ENCODE measurements at places on chromosomes 13 and 19.

DNA sequence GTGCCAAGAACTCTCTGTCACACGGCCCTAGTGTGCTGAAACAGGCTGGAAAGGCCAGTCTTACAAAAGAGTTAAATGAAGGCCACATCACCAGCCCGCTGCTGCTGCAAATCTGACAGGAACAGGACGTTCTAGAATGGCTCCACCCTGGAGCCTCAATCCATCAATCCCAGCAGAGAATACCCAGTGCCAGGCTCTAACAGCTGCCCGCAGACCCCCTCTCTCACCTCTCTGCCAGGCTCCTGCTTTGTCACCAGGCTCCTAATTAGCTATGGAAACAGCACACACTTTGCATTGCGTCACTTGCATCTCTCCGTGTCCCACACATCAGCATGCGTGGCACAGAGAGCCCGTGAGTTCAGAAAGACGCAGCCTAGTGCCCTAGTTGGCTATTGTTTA is 314.1 kb downstream of the FOXO1 start:
- no peaks in the 10 kb centered on the region for H3K36me3 ChIP-seq
- H3K27ac ChIP-seq, result no peak overlapping the region
- H3K4me3 ChIP-seq, result no peak overlapping the region
- H3K27me3 ChIP-seq, result no peaks in the 10 kb centered on the region
- no peaks in the 10 kb centered on the region for H3K4me1 ChIP-seq

- no peak overlapping the region for H3K4me3 ChIP-seq
- H3K36me3 ChIP-seq, result peaks cover 3% of the 10 kb centered on the region
- no peaks in the 10 kb centered on the region for H3K4me1 ChIP-seq
- no peak overlapping the region for H3K27ac ChIP-seq
- H3K27me3 ChIP-seq, result no peaks in the 10 kb centered on the region
- DNase-seq, result no peak
Measured at GRCh38 chr13:75723901-75724300, 87.8 kb downstream of the LMO7 start.

- H3K4me1 ChIP-seq, result no peaks in the 10 kb centered on the region
- H3K4me3 ChIP-seq, result no peak overlapping the region
- no peaks in the 10 kb centered on the region for H3K27me3 ChIP-seq
- H3K27ac ChIP-seq, result no peak overlapping the region
- peaks cover 67% of the 10 kb centered on the region for H3K36me3 ChIP-seq
Measured at GRCh38 chr13:113639616-113640262, 18.3 kb downstream of the ATP4B start.

GRCh38 chr13:60343978-60344377 is 53.0 kb upstream of the TDRD3 start:
- peaks cover 14% of the 10 kb centered on the region for H3K27me3 ChIP-seq
- no peaks in the 10 kb centered on the region for H3K36me3 ChIP-seq
- H3K27ac ChIP-seq, result no peak overlapping the region
- DNase-seq, result no peak
- peaks cover 3% of the 10 kb centered on the region for H3K4me1 ChIP-seq

DNA sequence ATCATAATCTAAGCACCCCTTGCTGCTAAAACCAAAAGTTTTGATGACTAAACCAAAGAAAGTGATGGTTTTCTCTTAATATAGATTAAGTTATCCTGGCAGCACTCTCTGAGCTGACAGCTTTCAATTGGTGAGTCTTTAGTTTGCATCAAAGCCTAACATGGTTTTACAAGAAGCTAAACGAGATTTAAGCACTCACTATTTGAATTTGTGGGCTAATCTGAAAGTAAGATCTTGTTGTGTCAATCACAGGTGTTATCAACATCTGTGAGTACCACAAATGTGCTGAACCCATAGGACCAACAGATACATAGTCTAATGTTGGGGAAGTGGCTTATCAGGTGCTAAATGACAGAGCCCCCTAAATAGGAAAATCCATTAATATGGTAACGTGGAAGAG is 223.9 kb downstream of the LHFPL6 start:
- H3K36me3 ChIP-seq, result no peaks in the 10 kb centered on the region
- peaks cover 15% of the 10 kb centered on the region for H3K27me3 ChIP-seq
- no peak overlapping the region for H3K4me3 ChIP-seq
- no peak for DNase-seq

- no peaks in the 10 kb centered on the region for H3K27me3 ChIP-seq
- H3K36me3 ChIP-seq, result no peaks in the 10 kb centered on the region
- H3K4me3 ChIP-seq, result no peak overlapping the region
Measured at GRCh38 chr19:44720945-44721344, 22.0 kb downstream of the CEACAM16 start.

- no peak overlapping the region for H3K4me3 ChIP-seq
- DNase-seq, result no peak
- no peaks in the 10 kb centered on the region for H3K27me3 ChIP-seq
Measured at GRCh38 chr13:61728471-61728870, 312.8 kb upstream of the PCDH20 start.

- H3K36me3 ChIP-seq, result peaks cover 7% of the 10 kb centered on the region
- no peak for DNase-seq
- H3K27me3 ChIP-seq, result no peaks in the 10 kb centered on the region
- H3K4me1 ChIP-seq, result peaks cover 3% of the 10 kb centered on the region
- H3K4me3 ChIP-seq, result no peak overlapping the region
Measured at GRCh38 chr13:109756778-109757177, 29.6 kb downstream of the IRS2 start.

GRCh38 chr13:43815204-43815603 is 28.4 kb upstream of the ENOX1 start:
- H3K27ac ChIP-seq, result no peak overlapping the region
- H3K27me3 ChIP-seq, result peaks cover 19% of the 10 kb centered on the region
- no peak for DNase-seq
- H3K36me3 ChIP-seq, result no peaks in the 10 kb centered on the region
- H3K4me3 ChIP-seq, result no peak overlapping the region

DNA sequence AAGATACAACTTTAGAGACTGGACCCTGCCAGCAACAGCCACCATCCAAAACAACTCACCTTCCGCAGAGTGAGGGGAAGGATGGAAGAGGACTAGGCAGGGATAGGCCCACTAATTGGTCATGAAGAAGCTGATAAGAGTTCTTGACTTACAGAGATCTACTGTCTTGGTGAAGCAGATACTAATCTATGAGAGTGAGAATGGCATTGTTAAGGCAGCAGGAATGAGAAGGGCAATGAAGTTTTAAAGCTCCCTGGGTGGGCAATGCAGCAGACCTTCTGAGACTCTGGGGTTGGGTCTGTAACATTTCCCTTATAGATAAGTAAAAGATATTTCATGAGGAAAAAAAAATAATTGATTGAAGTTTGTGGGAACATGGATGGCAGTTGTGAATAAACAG is 63.7 kb downstream of the KLF12 start:
- H3K36me3 ChIP-seq, result peaks cover 36% of the 10 kb centered on the region
- peaks cover 54% of the 10 kb centered on the region for H3K4me1 ChIP-seq
- peak overlapping the region; percentile 53 for H3K4me3 ChIP-seq
- DNase-seq, result no peak

DNA sequence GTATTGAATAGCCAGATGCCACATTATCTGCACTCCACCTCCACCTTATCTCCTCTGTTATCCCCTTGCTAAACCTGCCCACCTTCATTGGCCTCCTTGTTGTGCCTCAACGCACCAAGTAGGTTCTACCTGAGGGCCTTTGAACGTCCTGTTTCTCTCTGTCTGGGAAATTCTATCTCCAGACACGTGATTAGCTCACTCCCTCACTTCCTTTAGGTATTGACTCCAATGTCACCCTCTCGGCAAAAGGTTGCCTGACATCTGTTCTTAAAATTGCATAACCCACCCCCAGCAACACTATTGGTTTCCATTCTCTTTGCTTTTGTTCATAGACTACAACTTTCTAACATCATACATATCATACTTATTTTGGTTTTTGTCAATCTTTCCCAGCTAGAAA is 56.5 kb upstream of the MEDAG start:
- no peak for DNase-seq
- H3K27ac ChIP-seq, result no peak overlapping the region
- peaks cover 23% of the 10 kb centered on the region for H3K27me3 ChIP-seq
- no peaks in the 10 kb centered on the region for H3K36me3 ChIP-seq
- H3K4me3 ChIP-seq, result no peak overlapping the region

DNA sequence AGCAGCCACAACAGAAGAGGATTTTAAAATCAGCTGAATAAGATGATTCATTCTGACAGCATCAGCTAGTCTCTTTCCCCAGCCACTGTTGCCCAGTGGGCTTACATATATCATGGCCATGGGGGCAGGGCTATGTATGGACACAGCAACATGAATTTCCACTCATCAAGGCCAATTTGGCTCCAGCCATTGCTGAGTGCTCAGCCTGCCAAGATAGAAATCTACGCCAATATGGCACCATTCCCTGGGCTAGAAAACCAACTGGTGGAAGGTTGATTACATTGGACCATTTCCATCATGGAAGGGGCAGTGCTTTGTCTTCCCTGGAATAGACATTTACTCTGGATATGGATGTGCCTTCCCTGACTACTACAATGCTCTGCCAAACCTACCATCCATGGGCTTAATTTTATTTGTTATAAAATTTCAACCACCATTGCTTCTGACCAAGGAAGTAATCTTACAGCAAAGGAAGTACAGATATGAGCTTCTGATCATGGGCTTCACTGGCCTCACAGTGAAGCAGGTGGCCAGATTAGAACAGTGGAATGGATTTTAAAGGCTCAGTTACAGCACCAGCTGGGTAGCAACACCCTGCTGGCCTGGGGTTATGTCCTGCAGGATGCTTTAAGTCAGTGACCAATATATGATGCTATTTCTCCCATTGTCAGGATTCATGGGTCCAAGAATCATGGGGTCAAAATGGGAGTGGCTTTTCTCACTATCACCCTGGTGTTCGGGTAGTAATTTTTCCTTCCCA is 9.8 kb upstream of the ALOX5AP start:
- H3K36me3 ChIP-seq, result no peaks in the 10 kb centered on the region
- no peak for DNase-seq
- H3K4me1 ChIP-seq, result peaks cover 14% of the 10 kb centered on the region
- H3K27me3 ChIP-seq, result peaks cover 7% of the 10 kb centered on the region

- H3K36me3 ChIP-seq, result peaks cover 75% of the 10 kb centered on the region
- H3K27me3 ChIP-seq, result no peaks in the 10 kb centered on the region
- H3K27ac ChIP-seq, result no peak overlapping the region
Measured at GRCh38 chr13:111270765-111271698, 49.4 kb upstream of the TEX29 start.

DNA sequence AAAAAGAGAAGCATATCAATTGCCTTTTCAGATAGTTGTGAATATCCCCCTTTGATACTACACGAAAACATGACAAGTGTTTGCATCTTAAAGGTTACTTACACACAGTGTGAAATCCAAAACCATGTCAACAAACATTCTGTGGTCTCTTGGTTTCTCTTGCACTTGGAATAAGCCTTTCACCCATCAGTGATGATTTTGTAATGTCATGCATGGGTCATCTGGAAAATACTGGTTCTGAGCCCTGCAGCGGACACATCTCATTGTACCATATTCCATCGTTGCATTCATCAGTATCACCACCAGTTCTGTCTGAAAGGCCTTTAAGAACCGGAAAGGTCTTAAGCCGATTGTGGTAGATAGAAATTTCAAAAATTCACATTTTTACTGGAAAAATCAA is 65.4 kb upstream of the SOX1 start:
- DNase-seq, result no peak
- H3K27me3 ChIP-seq, result no peaks in the 10 kb centered on the region
- no peak overlapping the region for H3K4me3 ChIP-seq
- no peaks in the 10 kb centered on the region for H3K36me3 ChIP-seq
- H3K4me1 ChIP-seq, result no peaks in the 10 kb centered on the region

GRCh38 chr13:50179977-50180376 is 164.7 kb downstream of the KCNRG start:
- no peak overlapping the region for H3K4me3 ChIP-seq
- H3K27me3 ChIP-seq, result peaks cover 20% of the 10 kb centered on the region
- no peaks in the 10 kb centered on the region for H3K36me3 ChIP-seq
- DNase-seq, result no peak

GRCh38 chr13:46267166-46267565 is 55.4 kb downstream of the LRRC63 start:
- H3K27me3 ChIP-seq, result peaks cover 19% of the 10 kb centered on the region
- no peak overlapping the region for H3K4me3 ChIP-seq
- DNase-seq, result no peak
- H3K4me1 ChIP-seq, result no peaks in the 10 kb centered on the region
- H3K36me3 ChIP-seq, result no peaks in the 10 kb centered on the region
- H3K27ac ChIP-seq, result no peak overlapping the region

DNA sequence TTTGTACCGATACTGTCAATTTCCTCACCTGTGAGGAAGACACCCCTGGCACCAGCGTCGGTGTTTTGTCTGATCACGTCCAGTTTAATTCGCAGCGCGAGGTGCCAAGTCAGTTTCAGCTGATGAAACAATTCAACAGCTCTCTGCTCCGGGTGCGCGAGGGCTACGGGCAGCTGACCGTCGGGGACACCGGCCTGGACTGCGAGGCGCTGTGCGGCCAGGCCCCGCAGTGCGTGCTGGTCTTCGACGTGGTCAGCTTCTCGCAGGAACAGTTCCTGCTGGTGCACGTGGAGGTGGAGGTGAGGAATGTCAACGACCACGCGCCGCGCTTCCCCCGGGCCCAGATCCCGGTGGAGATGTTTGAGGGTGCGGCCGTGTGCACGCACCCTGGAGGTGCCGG is 171.5 kb downstream of the OLFM4 start:
- no peak overlapping the region for H3K4me3 ChIP-seq
- no peaks in the 10 kb centered on the region for H3K4me1 ChIP-seq
- no peaks in the 10 kb centered on the region for H3K36me3 ChIP-seq
- no peaks in the 10 kb centered on the region for H3K27me3 ChIP-seq
- no peak overlapping the region for H3K27ac ChIP-seq

DNA sequence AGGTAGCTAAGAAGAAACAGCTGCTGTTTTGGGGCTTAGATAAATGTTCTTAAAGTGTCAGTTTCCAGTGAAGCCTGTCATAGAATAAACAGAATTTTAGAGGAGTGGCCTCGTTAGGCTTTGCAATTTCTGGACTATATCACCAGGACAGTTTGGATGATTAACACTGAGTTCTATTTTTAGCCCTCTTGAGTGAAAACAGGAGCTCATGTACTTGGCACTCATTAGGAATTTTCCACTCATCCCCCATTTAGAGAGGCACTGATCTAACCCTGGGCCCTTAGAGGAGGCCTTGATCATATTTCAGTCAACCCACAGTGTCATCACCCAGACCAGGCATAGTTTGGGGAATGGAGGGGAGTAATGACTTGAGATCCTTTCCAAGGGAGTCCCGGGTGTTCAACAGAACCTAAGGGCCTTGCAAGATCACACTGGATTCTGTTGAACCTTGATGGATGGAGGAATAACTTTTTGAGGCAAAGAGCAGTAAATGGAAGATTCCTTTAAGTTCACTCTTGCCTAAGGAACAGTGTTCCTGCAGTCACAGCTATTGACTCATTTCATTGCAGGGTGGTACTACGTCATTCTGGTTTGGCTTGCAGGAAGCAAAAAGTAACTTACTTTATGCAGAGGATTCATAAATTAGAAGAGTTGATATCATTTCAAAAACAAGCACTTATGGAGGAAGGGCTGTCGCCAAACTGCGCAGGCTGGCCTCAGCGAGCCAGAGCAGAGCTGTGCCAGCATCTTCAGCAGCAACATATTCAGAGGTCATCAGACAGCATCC is 160.2 kb downstream of the SLC7A1 start:
- no peak overlapping the region for H3K27ac ChIP-seq
- no peaks in the 10 kb centered on the region for H3K4me1 ChIP-seq
- H3K27me3 ChIP-seq, result peaks cover 15% of the 10 kb centered on the region
- H3K36me3 ChIP-seq, result no peaks in the 10 kb centered on the region
- H3K4me3 ChIP-seq, result no peak overlapping the region
- DNase-seq, result no peak
